H9 (cell line): ENCODE measurements at places on chromosomes 1 and 21. TPM values are rescaled to one million over a fixed set of nuclear protein-coding genes. Genes with fewer than 3 reads are reported as not detected.

GRCh38 chr1:210143465-210144062, 89.0 kb upstream of the SERTAD4 start:
- DNase-seq = peak; percentile 34

GRCh38 chr1:107443027-107443426, 302.2 kb downstream of the NTNG1 start:
- no peak for DNase-seq

GRCh38 chr1:58739856-58740466, 40.1 kb upstream of the MYSM1 start:
- DNase-seq = no peak

DNA sequence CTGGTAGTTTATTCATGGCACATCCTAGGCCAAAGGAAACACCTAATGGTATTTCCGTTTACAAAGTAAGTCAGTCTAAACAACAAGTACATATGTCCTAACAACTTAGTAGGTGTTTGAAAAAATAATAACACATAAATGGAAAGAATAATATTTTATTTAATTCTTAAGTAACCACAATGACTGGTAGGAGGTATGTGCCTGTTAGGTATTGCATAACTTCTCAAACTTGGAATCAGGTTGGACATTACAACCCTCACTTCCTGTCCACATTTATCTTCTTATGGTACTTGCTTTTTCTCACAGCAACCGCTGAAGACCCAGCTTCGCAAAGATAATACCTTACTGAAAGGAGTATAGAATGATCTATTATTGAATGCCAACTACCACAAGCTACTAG, 64.2 kb downstream of the VPS13D start:
- no peak for DNase-seq

ADORA3 gene
- not detected in 2 replicates for total RNA-seq
